CD4-positive, alpha-beta T cell treated with Interleukin-1 beta for 1 hour (primary cell): ENCODE measurements at places on chromosomes 5 and 9.

GRCh38 chr9:81804306-81804705 is 115.0 kb upstream of the TLE1 start:
- DNase-seq: no peak

DNA sequence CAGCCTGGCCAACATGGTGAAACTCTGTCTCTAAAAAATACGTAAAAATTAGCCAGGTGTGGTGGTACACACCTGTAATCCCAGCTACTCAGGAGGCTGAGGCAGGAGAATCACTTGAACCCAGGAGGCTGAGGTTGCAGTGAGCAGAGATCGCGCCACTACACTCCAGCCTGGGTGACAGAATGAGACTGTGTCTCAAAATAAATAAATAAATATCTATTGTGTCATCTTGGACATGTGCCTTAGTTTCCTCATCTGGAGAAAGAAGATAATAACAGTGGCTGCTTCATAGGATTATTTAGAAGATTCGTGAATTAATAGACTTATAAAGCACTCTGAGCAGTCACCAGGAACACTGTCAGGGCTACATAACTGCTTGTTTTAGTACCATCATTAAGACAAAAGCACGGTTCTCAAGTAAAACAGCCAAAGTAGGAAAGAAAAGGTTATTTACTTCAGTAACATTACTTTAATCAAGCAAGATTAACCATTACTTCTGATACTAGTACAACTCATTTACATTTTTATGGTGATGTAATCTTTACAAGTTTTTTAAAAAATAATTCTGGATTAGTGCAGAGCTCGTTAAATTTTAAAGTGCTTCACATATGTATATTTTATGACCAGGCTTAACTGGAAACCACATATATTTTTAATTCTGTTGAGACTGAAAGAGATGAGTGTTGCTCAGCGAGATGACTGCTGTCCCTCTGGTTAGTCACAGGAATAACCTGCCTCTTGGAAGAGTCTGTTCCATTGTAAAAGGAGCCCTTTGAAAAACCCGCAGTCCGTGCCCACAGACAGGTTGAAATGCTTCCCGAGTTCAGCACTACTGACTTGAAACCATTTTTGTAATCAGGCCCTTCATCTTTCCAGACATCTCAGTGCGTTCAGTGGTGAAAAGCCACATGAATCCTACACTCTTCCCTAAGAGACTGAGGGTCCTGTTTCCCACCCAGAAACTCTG is 36.7 kb downstream of the ANKH start:
- no peak for DNase-seq

DNA sequence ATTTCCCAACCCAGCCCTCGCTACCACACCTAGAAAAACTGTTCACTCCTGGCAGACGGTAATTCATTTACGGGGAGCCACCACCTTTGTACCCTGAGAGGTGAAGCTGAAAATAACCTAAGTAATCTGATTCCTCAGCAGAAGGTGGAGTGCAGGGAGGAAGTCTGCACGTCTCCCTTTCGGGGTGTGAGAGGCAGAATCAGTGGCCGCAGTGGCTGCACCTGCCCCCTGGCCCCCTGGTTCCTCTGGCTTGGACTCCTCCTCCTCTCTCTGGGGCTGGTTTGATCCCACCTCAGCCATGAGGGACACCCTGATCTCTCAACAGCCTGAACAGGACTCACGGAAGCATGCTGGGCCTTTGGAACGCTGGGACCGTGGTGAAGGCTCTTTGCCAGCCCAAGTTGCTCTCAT is 10.5 kb downstream of the TMEM174 start:
- no peak for DNase-seq

DNA sequence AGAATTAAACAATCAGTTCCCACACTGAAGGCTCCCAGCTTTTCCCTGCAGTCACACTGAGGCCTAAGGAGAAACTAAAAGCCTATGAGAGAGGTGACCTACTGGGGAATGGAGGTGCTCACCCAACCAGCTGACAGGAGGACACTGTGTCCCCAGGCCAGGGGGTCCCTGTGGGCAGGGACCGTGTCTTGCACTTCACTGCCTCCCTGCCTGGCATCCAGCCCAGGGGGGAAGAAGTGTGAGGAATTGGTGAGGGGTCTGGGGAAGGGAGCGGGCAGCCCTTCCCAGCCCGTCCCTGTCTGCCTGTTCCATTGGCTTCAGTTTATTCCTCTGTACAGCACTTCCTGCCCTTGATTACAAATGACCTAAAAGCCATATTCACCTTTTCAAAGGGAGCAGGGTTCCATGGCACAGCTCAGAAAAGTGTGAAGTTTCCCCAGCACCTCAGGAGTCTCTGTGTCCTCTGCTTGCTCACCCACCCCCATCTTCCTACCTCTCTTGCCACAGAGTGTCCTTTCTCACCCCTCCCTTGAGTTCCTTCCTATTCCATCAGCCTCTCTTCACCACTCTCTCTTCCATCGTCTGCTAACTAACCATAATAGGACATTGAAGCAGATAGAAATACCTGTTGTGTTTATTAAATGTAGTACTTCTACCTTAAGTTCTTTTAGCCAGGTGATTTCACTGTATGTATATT is 12.9 kb downstream of the OTULINL start:
- DNase-seq: no peak

DNA sequence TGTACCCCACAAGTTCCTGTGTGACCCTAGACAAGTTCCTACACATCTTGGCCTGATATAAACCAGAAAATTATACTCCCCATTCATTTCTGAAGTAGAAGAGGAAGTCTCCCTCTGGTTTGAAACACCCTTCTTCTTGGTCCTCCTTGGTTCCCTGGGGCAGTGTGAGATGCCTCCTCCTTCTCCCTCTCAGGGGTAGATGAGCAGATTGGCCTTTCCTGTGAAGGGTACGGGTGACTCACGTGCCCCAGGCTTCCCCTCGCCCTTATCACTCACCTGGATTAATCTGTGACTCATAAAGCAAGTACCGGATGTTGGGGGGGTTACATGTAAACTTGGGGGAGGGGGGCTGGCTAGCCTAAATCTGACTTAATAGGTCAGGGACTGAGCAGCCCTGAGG is 11.1 kb upstream of the AQP3 start:
- DNase-seq: peak; percentile 60

DNA sequence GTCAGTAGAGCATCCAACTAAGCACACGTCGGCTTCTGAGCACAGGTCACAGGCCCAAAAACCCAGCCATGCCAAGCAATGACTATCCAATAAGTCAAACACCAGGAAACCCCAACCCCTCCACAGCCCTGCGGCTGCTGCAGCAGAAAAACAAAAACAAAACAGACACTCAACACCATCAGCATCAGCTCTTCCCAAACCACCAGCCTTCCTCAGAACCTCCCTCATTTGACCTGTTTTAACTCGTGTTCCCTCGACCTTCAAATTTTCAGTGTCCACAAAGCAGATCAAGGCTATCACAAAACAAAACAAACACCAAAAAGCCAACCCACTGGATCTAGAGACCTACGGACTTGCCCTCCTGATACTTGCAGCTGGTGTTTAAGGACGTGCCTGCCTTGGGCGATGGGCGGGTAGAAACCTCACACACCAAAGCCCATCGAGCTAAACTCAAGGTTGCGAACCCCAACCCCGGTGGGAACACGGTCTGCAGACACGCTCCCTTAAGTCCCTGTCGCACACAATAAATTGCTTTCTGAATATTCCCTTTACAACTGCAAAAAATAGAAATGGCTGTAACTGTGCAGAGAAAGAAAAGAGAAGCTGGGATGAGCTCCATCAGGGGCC is 247.1 kb upstream of the ANKRD55 start:
- DNase-seq: peak; percentile 36

- DNase-seq: no peak
These were observed 93.4 kb downstream of the RXRA start for GRCh38 chr9:134419684-134420076.

- no peak for DNase-seq
These were observed 117.8 kb upstream of the MINAR2 start for GRCh38 chr5:129630101-129630500.

- no peak for DNase-seq
These were observed 207.8 kb upstream of the TARS1 start for GRCh38 chr5:33232731-33233505.
